ENCODE measurements at places on chromosomes 5 and 9.

GRCh38 chr9:80928697-80929096, 760.6 kb downstream of the TLE1 start:
- no peak for DNase-seq

- peak; percentile 24 for DNase-seq
Measured at GRCh38 chr5:124745928-124746915, at the start of gene ZNF608. Gene ZNF608, minus strand, starts transcription at chr5:124746639. Its CDS starts 1,650 bp downstream, at chr5:124744989.

DNA sequence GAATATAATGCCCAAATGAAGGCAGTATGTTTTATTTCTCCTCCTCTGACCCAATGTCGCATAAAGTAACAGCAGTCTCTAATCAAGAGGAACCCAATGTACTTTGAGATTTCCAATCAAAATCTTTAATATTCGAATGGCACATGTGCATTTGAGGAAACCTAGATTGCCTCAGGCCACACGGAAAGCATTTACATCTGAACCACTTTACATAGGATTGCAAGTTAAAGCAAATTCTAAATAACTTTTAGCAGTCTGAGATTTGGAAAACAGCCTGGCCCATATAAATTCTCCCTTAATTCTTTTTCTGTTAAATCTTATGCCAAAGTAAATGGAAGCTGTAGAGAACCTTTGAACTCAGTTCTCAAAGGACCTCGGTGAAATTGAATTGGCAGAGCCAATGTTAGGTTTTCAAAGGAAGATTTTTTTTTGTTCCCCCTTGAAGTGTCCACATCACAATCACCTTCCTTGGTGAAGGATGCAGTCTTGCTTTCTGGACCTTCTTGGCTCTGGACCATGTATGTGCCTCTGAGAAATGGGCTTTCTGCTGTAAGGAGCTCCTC, 57.3 kb downstream of the SNCAIP start:
- DNase-seq: no peak

DNA sequence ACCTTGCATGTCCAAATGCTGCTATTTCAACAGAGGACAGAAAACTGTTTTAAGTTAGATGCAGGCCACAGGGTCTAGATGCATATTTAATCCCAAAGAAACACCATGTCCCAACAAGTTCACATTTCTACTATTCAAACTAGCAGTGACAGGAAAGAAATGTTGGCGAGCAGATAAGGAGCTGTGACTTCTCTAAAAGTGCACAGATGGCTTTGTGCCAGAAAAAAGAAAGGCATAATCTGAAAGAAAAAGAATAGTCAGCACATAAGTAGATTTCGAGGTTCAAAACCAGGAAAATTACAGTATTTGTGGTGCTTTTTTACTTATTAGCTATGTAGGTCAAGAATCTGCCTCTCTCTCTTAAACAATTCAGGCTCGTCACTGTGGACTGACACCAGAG, 178.3 kb downstream of the DNAH5 start:
- no peak for DNase-seq

DNA sequence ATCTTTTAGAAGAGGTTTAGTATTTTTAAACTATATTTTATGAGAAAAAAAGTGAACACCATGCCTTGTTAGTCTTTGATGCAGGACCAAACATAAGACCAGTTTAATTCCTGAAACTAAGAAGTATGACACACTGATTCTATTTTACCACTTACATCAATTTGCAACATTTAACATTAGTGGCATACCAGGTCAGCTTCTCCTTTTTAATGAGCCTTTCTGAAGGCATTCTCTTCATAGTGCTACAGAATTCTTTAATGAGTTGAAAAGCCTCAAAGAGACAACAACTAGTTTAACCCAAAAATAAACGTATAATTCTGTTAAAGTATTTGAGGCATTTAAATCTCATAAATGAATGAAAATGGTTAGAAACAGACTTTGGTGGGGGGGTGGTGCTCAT, 28.2 kb downstream of the ARSB start:
- no peak for DNase-seq

GRCh38 chr5:31963358-31964006, 210.6 kb downstream of the GOLPH3 start:
- no peak for DNase-seq

DNA sequence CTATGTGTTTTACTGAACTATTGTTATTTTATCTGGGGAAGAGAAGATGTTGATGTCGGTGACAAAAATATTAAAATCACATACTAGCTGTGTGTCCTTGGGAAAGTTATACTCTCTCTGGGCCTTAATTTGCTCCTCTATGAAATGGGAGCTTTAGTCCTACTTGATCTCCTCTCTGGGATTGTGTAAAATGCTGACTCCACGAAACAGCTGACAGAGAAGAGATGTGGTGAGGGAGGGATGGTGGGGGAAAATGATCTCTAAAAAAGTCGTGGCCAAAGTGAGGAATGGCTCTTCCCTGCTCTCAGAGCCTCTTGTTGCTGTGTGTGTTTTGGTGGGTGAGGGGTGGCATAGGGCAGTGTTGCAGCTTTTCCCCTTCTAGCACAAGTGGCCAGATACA, 173.7 kb downstream of the MELK start:
- no peak for DNase-seq

DNA sequence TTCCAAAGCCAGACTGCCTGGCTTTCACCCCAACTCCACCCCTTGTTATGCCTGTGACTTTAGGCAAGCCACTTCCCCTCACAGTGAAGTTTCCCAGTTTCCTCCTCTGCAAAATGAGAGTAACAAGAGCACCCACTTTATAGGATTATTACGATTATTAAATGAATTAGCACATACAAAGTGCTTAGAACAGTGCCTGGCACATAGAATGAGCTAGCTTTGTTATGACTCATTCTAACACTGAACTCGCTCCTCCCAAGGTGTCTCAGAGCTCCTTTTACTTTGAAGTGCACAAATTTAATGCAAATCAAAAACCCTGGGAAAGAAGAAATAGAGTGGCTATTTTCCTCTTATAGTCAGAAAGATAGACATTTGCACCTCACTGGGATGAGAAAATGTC, 34.3 kb downstream of the DNAH5 start:
- no peak for DNase-seq

DNA sequence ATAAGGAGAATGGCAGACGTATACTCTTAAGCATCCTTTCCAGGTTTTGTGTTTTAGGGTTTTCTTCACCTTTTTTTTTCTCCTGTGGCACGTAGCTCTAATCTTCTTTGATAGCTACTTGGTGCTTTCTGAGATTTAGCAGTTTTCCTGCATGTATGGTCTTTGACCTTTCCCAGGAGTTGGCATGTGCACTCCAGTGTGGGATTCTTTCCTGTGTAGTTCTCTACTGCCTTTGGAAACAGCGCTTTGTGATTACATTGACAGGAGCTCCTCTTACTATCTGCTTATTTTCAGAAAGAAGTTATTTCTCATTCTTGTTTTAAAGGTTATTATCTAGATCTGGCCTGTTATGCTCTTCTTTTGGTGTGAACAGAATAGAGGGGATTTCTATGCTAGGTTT, 65.5 kb downstream of the UNC13B start:
- no peak for DNase-seq

- DNase-seq: peak; percentile 38
Measured at GRCh38 chr9:7146582-7146981, 388.8 kb downstream of the KDM4C start.

DNA sequence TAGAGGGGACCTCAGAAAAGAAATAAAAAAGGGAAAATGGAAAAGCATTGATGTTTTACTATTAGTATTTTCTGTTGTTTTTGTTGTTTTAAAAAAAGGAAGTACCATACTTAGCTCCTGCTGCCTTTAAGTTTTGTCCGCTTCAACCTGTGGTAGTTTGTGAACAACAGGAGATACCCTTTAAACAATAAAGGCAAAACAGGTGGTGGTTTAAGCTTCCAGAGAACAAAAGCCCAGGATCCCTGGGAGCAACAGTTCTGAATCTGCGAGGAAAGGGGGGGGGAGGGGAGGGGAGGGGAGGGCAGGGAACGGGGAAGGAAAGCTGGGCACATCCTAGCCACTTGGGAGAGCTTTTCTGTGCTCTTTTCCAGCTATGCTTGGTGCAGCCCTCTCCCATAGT, 2.1 kb upstream of the PSIP1 start:
- DNase-seq: no peak

DNA sequence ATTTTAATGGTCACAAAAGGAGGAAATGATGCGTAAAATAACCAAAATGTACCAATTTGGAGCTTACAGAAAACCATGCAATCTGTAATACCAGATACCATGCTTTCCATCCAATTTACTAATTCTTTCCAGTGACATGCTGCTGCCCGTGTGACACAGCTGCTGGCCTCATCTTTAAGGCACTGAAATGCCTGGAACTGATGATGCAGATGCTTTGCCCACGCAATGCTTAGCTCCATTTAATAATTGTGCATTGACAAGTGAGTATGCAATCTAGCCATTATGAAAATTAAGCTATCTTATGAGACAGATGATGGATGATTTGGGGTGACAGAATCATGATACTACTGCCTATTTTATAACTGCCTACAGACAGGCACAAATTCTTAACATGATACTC, 169.2 kb upstream of the CTNND2 start:
- DNase-seq: no peak

Measured in Caco-2 (cell line).